B cell (primary cell): ENCODE measurements at places on chromosomes 11 and 22. TPM values are rescaled to one million over a fixed set of nuclear protein-coding genes. Genes with fewer than 3 reads are reported as not detected.

The SMIM35 gene
- total RNA-seq: 4.5 and 4.8 TPM in 2 replicates

The TYR gene
- total RNA-seq: not detected in 2 replicates

The HTR3A gene
- 13.8 and 16.1 TPM in 2 replicates for total RNA-seq

The TRIM29 gene
- not detected in 2 replicates for total RNA-seq

The MRGPRX3 gene
- total RNA-seq: not detected in 2 replicates

The SMC1B gene
- 0.07 TPM in 1 of 2 replicates, not detected in the other for total RNA-seq

The AMPD3 gene
- 82.4 and 85.5 TPM in 2 replicates for total RNA-seq

The CABP7 gene
- total RNA-seq: not detected in 2 replicates

The RIC3 gene
- total RNA-seq: 73.0 and 74.6 TPM in 2 replicates

The PARVG gene
- 247 and 271 TPM in 2 replicates for total RNA-seq

The BACE1-AS gene
- 11.2 and 13.9 TPM in 2 replicates for total RNA-seq

The PSMD13 gene
- 96.2 and 104 TPM in 2 replicates for total RNA-seq

The SLC15A3 gene
- total RNA-seq: 91.4 and 93.0 TPM in 2 replicates

The LDHAL6A gene
- total RNA-seq: 0.27 TPM in 1 of 2 replicates, not detected in the other

The TAF10 gene
- total RNA-seq: 92.2 and 114 TPM in 2 replicates

The KBTBD3 gene
- total RNA-seq: 15.5 and 18.3 TPM in 2 replicates

The OR8G1 gene
- total RNA-seq: not detected in 2 replicates
